ENCODE measurements at places on chromosomes 13 and 19.

DNA sequence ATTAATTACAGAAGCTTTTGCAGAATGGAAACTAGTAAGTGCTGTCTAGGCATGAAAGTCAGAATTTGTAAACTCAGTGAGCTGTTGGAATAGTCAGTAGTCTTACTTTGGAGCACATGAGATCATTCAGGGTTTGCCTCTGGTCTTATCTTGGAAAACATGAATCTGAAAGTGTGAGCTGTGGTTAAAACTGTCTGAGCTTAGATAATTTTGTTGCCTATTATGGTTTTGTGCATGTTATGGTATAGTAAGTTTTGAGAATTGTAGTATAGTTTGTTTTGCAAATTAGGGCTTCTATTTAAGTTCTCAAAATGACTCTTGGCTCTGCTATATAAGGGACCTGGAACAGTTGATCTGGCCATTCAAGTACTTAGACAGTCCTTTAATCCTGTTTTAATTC lies 53.7 kb upstream of the TRPC4 start:
- H3K4me1 ChIP-seq = no peaks in the 10 kb centered on the region
- H3K36me3 ChIP-seq = no peaks in the 10 kb centered on the region
- DNase-seq = no peak
- H3K4me3 ChIP-seq = no peak overlapping the region
- H3K27ac ChIP-seq = no peak overlapping the region

DNA sequence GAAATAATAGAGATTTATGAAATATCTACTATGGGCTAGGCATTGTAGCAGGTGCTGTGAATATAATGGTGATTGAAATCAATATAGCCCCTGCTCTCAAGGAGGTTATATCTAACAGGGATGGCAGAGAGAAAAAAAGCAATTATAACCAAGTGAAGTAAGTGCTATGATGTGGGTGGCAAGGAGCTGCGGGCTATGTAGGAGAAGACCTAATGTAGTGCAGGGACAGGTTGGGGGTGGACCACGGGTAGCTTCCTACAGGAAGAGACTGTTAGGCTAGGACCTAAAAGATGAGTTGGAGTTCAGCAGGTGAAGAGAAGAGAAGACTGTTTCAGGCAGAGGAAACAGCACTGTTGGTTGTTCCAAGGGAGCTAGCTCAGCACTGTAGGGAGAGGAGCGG lies 311.0 kb downstream of the KCNRG start:
- no peaks in the 10 kb centered on the region for H3K4me1 ChIP-seq
- no peaks in the 10 kb centered on the region for H3K27me3 ChIP-seq
- H3K4me3 ChIP-seq = no peak overlapping the region
- H3K36me3 ChIP-seq = no peaks in the 10 kb centered on the region
- no peak overlapping the region for H3K27ac ChIP-seq

DNA sequence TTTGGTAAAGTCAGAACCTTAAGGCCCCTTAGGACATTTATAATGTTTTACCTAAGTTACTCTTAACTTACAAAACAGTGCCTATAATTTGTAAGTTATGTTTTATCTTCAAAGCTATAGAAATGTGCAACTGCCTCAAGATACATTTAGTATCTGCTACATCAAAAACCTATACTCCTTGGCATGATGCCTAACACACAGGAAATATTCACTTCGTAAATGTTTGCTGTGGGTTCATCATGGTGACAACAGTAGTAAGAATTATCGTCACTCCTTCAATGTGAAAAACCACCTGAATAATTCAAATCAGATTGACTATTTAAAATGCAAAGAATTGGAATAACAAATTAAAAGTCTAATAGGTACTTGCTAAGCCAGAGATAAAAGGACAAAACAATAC lies 184.1 kb downstream of the DIAPH3 start:
- H3K36me3 ChIP-seq = no peaks in the 10 kb centered on the region
- H3K4me3 ChIP-seq = no peak overlapping the region
- H3K4me1 ChIP-seq = no peaks in the 10 kb centered on the region

GRCh38 chr13:30877335-30877734 lies 28.7 kb upstream of the MEDAG start:
- H3K4me1 ChIP-seq = peaks cover 44% of the 10 kb centered on the region
- no peaks in the 10 kb centered on the region for H3K27me3 ChIP-seq
- no peaks in the 10 kb centered on the region for H3K36me3 ChIP-seq
- no peak for DNase-seq
- H3K27ac ChIP-seq = peak overlapping the region; percentile 2

- DNase-seq = no peak
- H3K4me1 ChIP-seq = no peaks in the 10 kb centered on the region
These were observed 305.2 kb downstream of the MTUS2 start for GRCh38 chr13:29125191-29125933.

DNA sequence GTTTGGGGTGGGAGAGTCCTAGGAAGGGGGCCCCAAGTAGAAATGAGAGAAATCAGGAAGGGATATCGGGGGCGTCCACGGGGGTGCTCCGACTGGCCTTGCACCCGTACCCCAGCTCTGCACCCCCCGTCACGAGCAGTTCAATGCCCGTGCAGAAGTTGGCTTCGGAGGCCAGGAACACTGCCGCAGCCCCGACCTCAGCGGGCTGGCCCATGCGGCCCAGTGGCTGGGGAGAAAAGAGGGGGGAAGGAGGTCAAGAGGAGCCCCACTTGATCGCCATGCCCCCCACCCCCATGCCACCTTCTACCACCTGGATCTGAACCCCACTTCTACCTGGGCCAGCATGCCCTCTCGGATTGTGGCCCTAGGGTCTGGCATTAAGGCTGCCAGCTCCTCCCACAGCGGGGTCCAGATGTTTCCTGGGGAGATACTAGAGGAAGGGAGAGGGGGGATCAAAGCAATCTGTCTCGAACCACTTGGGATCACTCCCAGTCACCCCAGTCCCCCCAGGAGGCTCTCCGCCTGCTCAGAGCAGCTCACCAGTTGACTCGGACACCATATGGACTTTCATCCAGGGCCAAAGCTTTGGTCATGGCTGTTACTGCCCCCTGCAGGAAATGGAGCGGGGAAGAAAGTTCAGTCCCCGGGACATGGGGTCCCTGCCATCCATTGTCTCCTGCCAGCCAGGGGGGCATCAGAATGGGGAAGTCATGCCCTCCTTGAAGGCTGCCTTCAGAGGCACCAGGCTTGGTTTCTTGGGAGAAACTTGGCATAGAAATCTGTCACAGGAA lies 2.5 kb upstream of the BCAT2 start:
- no peaks in the 10 kb centered on the region for H3K36me3 ChIP-seq
- peaks cover 35% of the 10 kb centered on the region for H3K4me1 ChIP-seq
- H3K27me3 ChIP-seq = no peaks in the 10 kb centered on the region
- peak overlapping the region; percentile 94 for H3K27ac ChIP-seq

DNA sequence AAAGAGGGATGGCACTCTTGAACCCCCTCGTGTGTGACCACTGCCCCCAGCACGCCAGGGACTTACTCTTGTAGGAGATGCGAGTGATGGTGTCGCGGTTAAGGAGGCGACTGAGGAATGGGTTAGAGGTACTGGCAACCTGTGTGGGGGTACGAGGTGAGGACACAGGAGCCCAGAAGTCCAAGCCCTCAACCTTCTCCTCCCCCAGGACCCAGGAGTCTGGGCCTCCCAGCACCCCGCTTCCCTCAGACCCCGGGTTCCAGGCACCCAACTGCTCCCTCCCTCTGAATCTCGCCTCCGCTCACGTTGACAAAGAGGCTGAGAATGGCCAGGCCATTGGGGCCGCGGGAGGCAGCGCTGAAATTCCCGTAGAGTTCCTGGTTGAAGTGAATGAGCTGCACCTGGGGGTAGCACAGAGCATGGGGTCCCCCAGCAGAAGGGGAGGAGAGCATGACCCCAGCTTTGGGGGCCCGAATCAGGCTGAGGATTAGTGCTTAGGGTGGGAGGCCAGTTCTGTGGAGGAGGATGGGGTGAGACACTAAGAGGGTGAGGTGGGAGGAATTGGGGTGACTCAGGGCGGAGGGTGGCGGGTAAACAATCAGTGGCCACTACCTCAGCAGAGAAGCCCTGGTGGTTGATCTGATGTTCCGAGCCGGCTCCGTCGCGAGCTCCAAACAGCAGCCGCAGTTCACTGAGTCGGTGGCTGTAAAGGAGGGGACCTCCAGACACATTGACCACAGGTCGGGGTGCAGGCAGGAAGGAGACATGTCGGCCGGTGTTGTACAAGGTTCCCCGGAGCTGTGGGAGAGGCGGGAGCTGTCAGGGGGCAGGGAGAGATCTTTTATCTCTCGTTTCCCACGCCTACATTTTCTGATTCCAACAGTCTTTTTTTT lies 2.5 kb upstream of the DBP start:
- no peaks in the 10 kb centered on the region for H3K36me3 ChIP-seq
- no peak overlapping the region for H3K27ac ChIP-seq
- H3K4me1 ChIP-seq = peaks cover 38% of the 10 kb centered on the region
- no peak for DNase-seq

DNA sequence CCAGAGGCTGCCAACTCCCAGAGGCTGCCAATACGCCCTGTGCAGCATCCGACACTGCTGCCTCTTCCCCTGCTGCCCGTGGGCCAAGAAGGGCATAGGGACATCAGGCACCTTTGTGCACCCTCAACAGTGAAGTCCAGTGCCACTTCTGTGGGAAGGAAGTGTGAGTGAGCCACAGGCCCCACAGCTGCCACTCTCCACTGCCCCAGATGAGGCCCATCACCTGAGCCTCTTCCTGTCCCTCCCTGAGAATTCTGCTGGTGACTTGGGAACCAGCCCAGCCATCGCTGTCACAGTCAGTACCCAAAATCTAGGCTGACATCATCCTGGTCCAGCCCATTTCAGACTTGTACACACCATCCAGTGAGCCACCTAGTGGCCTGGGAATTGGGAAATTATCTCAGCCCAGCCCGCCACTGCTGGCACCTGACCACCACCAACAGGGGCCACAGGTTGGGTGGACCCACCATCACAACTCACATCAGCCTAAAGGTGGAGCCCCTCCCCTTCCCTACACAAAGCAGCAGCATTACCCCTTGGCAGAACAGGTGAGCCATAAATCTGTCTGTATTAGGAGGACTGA lies 733.9 kb upstream of the KLHL1 start:
- H3K36me3 ChIP-seq = no peaks in the 10 kb centered on the region
- DNase-seq = no peak
- no peaks in the 10 kb centered on the region for H3K4me1 ChIP-seq
- no peaks in the 10 kb centered on the region for H3K27me3 ChIP-seq
- H3K4me3 ChIP-seq = no peak overlapping the region

DNA sequence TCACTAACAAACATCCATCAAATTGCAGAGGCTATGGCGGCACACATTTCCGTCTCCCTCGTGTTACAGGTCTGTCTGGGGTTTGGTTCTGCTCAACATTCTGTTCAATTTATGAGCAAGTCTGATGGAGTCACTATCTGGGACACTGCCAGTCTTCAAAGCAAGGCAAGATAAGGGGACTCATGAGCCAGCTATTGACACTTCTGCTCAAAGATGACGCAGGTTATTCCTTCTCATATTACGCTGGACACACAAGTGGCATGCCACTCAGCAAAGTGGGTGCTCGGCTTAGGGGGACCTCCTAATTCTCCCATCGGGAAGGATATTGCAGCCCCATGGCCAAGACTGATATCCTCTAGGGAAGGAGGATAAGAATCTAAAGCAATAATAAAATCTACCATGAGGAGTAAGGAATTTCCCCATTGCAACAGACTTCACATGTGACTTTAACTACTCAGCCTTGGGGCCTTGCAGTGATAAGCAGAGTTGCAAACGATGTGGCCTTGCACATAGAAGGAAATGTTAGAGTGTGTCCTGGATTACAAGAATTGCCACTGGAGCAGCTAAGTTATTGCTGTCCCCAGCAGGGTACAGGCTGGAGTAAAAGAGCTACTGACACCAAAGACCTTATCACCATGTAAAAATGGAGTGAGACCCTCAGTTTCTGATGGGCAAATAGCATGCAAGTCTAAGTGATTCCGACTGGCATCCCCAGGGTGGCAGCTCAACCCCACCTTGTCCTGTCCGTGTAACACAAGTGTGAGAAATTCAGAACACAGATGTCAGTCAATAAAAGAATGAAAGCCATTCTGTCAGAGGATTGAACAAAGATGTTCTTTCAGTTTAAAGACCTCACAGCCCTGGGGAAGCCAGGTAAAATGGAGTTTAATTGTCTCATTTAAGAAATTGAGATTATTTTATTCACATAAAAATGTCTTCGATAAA lies 306.1 kb downstream of the IRS2 start:
- no peak for DNase-seq
- no peak overlapping the region for H3K27ac ChIP-seq
- no peaks in the 10 kb centered on the region for H3K27me3 ChIP-seq
- H3K36me3 ChIP-seq = no peaks in the 10 kb centered on the region

GRCh38 chr13:61383111-61383510 lies 32.5 kb downstream of the PCDH20 start:
- no peak overlapping the region for H3K27ac ChIP-seq
- no peak for DNase-seq
- no peaks in the 10 kb centered on the region for H3K36me3 ChIP-seq
- no peaks in the 10 kb centered on the region for H3K4me1 ChIP-seq

DNA sequence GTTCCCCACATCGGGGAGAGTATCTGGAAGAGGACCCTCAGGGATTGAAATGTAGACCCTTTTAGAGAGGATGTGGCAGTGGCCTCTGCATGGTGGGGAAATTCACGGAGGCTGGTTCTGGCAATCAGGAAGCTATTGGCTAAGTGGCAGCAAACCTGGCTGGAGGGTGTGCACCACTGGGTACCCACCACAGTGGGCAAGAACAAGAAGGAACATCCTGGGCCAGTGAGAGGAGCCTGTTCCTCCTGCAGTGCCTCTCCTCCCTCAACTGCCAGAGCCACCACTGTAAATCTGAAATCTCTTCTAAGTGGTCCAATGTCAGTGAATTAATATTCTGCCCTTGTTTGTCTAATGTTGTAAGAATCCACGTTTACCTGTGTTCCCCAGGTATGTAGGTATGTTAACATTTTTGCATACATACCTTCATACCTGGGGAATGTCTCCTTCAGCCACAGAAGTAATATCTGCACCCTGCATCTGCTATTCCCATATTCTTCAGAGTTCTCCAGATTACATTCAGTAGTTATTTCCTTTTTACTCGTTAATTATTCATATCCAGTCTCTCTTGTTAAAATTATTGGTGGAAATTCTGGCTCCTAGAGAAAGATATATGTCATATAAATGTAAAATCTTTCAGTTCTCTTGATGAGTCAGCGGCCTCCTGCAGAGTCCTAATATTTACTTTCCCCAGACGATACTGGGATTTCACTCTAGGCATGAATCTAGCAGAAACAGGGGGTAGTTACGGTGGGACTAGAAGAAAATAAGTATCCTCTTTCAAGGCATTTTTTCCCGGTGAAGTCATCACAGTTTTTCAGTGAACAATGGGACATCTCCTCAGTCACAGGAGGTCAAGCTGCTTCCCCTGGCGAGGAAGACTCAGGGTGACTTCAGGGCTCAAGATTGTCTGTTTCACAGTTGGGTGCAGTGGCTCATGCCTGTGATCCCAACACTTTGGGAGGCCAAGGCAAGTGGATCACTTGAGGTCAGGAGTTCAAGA lies 148.3 kb downstream of the MYO16 start:
- H3K36me3 ChIP-seq = no peaks in the 10 kb centered on the region
- no peak overlapping the region for H3K4me3 ChIP-seq
- H3K4me1 ChIP-seq = no peaks in the 10 kb centered on the region
- no peak for DNase-seq
- H3K27me3 ChIP-seq = no peaks in the 10 kb centered on the region

DNA sequence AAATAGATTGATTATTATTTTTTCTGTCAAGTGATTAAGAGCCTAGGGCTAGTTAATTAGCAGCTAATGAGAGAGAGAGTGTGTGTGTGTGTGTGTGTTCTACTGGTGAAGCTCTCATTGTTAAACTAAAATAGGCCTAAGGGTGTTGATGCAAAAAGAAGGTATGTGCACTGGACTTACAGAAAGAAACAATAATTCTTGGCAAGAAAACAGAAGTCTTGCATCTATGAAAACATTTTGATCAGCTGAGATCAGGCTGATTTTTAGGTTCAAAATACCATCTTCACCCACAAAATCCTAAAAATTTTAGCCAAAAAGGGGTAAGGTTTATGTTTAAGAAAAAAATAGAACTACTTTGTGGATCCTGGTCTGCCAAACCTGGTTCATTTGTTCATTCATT lies 106.5 kb downstream of the POSTN start:
- no peak for DNase-seq
- no peak overlapping the region for H3K4me3 ChIP-seq
- no peaks in the 10 kb centered on the region for H3K4me1 ChIP-seq
- H3K27me3 ChIP-seq = no peaks in the 10 kb centered on the region
